ENCODE measurements at places on chromosomes 1 and 21.

GRCh38 chr1:186628910-186629309 lies 51.3 kb downstream of the PTGS2 start:
- DNase-seq: no peak

DNA sequence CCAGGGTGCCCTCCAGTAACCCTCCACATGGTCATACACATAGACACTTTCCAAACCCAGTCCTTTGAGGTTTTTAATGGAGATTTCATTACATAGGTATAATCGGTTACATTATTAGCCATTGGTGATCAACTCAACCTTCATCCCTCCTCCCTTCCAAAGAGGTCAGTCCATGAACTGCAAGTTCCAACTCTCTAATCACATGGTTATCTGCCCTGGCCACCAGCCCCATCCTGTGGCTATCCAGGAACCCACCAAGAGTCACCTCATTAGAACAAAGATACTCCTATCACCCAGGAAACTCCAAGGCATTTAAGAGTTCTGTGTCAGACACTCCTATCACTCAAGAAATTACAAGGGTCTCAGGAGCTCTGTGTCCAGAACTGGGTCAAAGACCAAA lies 12.2 kb downstream of the ATP1A4 start:
- DNase-seq: no peak

DNA sequence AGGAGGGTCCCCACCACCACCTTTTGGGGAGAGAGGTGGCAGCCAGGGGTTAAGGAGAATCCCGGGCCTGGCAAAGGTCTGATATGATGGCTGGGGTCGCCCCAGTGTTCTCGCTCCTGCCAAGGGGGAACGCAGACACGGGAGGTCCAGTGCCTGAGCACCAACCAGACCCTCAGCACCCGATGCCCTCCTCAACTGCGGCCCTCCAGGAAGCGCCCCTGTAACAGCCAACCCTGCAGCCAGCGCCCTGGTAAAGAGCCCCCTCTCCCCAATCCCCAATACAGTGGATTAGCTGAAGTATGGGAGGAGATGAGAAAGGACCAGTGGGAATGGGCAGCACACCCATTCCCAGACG lies 10.4 kb downstream of the ADAMTSL4 start:
- no peak for DNase-seq

GRCh38 chr21:21045518-21045917 lies 47.3 kb downstream of the NCAM2 start:
- DNase-seq: no peak

- DNase-seq: no peak
These were observed 222.5 kb downstream of the SLC45A1 start for GRCh38 chr1:8540261-8540941.
